ENCODE measurements at places on chromosomes 6 and 20.

DNA sequence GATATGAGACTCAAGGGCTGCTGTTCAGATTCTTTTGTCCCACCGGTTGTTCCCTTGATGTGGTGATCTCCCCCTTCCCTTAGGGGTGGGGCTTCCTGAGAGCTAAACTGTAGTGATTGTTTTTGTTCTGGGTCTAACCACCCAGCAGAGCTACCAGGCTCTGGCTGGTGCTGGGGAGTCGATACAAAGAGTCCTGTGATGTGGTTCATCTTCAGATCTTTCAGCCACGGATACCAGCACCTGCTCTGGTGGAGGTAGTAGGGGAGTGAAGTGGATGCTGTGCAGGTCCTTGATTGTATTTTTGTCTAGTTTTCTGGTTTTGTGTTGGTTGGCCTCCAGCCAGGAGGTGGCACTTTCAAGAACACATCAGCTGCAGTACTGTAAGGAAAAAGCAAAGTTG, 801.6 kb downstream of the EPHA7 start:
- DNase-seq, result no peak

DNA sequence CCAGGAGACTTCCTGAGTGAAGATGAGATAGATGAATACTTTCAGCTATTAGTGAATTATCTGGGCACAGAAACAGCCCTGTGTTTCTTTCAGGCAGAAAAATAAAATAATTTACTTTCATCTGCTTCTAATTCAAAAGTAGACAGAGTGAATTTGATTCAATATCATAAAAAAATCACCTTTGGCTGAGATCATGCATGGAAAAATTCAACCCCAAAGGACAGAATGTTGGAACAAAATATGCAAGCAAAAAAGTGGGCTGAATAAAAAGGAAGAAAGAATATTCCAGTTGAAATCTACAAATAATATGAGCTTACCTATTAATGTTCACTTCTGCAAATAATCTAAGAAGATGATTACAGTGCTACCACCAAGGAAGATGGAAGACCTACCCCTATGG, 546.9 kb downstream of the TFAP2B start:
- no peak for DNase-seq

DNA sequence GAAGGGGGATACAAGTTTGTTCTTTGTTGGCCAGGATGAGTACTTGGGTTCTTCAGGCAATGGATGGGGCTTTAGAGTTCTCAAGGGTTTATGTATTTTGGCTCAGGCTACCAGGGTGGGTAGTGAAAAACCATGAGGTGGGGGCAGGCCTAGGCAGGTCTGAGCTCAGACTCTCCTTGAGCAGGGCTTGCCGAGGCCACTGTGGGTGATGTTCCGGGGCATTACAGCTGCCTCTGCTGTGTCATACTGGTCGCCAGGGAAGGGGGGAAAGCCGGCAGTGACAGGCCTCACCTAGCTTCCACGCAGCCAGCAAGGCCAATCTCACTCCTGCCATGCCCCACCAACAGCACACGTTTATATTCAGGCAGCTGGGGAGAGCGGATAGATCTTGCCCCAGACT, 79.6 kb downstream of the BCKDHB start:
- DNase-seq, result no peak

- no peak for DNase-seq
Measured at GRCh38 chr6:8852332-8852731, 417.0 kb upstream of the SLC35B3 start.

GRCh38 chr6:154605882-154606370, 95.4 kb upstream of the CNKSR3 start:
- no peak for DNase-seq

DNA sequence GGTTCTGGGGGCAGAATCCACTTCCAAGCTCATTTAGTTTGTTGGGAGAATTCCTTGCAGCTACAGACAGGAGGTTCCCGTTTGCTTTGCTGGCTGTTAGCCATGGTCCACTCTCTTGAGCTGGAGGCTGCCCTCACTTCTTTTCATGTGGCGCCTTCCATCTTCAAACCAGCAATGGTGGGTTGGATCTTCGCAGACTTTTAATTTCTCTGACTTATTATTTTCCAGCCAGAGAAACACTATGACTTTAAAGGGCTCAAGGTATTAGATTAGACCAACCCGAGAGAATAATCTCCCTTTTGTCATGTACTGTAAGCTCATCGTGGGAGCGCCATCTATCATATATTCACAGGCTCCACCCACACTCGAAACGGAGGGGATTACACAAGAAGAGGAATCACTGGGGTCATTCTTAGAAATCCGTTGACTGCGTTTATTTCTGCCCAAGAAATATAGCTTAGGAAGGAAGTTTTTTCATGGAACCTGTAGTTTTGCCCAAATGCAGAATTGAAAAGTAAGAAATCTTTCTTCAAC, 38.9 kb downstream of the SAMD5 start:
- DNase-seq, result no peak

- DNase-seq, result no peak
Measured at GRCh38 chr6:118913161-118913560, 19.2 kb downstream of the ASF1A start.

- DNase-seq, result no peak
Measured at GRCh38 chr20:51284176-51284575, 258.3 kb downstream of the NFATC2 start.

DNA sequence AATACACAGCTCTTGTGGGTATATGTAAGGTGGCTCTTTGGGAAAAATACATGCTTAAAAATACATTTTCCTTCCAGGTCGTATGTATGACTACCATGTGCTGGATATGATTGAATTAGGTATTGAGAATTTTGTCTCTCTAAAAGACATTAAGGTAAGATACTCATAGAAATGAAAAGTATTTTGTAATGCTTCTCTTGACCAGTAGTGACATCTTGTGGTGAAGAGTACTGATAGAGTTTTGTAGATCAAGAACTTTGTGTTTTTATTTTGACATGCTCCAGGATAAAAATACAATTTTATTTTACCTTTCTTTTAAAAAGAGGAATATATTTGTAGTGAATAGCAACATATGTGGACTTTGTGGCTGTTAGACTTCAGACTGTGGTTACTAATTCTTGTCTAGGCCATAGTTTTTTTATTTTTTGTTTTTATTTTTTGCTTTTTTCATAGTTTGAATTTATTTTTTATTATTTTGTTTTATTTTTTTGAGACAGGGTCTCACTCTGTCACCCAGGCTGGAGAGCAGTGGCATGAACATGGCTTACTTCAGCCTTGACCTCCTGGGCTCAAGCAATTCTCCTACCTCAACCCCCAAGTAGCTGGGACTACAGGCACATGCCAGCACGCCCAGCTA, 17.9 kb downstream of the RPF2 start:
- no peak for DNase-seq

- no peak for DNase-seq
Measured at GRCh38 chr20:36826554-36827244, 49.2 kb upstream of the TLDC2 start.

All from GM12878 (cell line).